Right cardiac atrium (tissue), 5 donors: ENCODE measurements at places on chromosomes 2 and 18. TPM values are rescaled to one million over a fixed set of nuclear protein-coding genes. Genes with fewer than 3 reads are reported as not detected.

- no peak for DNase-seq
Measured at GRCh38 chr18:74682991-74683297, 85.3 kb downstream of the ZNF407 start.

DNA sequence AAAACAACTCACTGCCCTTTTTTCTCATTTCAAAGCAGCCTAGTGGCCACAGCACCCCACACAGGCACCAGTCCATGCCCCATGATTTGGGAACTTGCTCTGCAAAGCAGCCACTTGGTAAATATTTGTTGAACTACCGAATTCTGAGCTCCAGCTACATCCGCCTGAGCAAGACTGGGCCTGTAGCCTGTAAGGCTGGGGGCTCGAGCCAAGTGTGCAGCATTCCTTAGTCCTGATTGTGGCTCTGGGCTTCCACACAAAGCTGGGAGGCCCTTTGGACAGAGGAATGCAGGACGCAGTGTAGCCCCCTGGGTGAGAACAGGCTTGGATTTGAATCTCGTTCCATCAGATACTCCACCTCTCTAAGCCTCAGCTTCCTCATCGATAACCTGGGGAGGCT, 88.4 kb downstream of the ACTR2 start:
- DNase-seq, result peak; percentile 92

DNA sequence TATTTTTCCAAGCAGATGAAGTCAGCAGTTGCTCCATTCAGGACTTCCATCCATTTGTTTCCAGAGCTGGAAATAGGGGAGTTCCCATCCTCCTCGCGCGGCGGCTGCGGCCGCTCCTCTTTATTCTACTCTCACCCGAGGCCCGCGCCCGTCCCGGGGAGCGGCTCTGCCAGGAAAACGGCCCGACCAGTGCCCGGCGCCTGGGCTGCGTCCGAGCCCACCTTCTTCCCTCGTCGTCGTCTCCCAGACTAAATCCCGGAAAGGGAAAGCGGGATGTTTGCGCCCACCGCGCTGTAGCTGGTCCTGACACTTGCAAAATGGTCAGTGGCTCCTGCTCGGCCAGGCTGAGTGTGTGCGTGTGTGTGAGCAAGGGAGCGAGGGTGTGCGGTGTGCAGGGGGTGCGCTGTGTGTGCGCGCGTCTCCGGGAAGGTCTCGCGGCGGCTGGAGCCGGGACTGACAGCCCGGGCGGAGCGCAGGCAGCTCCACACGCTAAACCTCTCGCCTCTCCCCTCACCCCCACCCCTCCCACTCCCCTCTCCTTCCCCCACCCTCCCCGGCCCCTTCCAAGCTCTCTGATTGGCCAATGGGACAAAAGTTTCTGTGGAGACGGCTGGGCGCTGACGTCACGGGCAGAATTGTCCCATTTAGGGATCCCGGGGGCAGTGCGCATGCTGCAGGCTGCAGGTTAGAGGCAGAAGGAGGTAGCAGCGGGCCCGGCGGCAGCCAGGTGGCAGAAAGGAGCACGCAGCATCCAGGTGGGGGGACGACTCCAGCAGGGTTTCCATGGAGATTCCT, at the start of gene NOL4:
Gene NOL4 (minus strand): TSS at position 491 of the 795 bp plus-strand sequence. CDS start 1,660 bp downstream, outside the sequence.
- peak; percentile 35 for DNase-seq

DNA sequence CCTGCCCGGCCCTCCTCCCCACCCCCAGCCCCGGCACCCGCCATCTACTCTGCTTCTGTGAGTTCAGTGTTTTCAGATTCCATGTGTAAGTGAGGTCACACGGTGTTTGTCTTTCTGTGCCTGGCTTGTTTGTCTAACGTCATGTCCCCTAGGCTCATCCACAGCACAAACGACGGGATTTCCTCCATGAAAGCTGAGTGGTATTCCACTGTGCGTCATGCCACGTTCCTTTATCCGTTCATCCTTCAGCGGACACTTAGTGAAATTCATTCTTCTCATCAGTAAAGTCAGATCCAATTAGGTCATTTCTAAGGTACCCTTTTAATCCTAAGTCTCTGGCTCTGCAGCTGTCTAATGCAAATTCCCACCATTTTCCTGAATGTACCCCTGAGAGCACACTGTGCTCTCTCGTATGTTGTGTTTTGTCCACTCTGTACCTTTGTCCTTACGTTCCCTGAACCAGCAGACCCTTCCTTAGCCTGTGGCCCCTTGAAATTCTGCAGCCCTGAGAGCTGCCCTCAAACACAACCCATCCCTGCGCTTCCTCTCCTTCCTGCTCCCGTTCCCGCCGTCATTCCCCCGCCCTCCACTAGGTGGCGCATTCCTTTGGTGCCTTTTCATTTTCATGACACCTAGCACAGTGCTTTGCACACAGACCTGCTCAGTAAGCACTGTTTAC, 44.1 kb downstream of the TRAPPC12 start:
- peak; percentile 57 for DNase-seq

The ARHGAP28 gene
- 0.93 TPM for polyA plus RNA-seq

The MGAT4A gene
- polyA plus RNA-seq, result 5.2 TPM
